Stimulated activated CD4-positive, alpha-beta T cell treated with anti-CD3 and anti-CD28 coated beads, Interleukin-4, amount 100 ng/mL, for 1 hour (primary cell): ENCODE measurements at places on chromosomes 12 and 14.

DNA sequence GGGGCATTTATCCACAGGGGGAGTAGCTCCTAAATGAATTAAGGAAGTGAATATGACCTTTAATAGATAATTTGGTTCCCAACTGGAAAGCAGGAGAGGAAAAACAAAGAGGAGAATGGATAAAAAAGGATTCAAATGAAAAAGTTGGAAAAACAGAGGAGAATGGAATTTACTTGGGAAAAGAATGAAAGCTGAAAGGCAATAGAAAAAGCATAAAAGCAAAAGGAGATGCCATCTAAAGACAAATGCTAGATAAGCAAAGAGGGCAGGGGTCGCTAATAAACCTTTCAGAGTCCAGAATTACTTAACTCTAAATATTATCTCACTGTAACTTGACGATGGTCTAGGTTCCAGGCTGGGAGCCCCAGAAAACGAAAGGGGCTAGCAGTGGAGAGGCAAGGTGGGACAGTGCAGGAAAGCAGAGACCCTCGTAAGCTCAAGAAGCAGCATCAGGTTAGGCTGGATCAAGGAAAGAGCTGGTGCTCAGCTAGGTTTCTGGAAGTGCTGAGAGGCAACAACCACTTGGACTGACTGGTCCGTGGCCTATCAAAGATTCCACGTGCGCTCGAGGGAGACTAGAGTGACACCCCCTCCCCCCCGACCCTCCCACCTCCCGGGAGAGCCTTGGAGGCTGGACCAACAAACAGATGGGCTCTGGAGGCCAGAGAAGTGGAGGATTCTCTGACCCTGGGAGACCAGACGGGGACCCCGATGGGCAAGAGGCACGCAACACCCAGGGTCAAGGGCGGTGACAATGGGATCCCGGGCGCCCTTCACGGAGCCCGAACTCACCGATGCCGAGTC, 1.2 kb downstream of the SLC2A13 start:
- no peak for DNase-seq

GRCh38 chr12:30417697-30418231, 277.9 kb downstream of the IPO8 start:
- no peak for DNase-seq

GRCh38 chr14:56241461-56241860, 123.2 kb downstream of the PELI2 start:
- DNase-seq, result no peak

DNA sequence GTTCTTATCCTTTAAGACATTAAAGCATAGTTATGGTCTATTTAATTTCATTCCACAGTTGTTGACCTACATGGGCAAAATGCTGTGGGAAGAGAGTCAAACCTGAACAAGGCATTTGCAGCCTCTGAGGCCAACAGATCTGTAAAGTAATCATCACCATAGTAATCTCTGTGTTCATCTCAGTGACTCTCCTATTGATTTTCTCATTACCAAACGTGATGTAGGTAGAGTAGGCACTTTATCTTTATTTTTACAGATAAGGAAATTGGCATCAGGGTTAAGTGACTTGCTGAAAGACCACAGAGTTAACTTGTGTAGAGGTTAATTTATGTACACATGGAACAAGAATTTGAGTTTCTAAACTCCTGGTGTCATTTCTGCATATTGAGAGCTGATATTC, 203.0 kb downstream of the ESR2 start:
- DNase-seq, result no peak

- no peak for DNase-seq
Observed at GRCh38 chr14:63951021-63951420, 98.2 kb downstream of the SYNE2 start.

DNA sequence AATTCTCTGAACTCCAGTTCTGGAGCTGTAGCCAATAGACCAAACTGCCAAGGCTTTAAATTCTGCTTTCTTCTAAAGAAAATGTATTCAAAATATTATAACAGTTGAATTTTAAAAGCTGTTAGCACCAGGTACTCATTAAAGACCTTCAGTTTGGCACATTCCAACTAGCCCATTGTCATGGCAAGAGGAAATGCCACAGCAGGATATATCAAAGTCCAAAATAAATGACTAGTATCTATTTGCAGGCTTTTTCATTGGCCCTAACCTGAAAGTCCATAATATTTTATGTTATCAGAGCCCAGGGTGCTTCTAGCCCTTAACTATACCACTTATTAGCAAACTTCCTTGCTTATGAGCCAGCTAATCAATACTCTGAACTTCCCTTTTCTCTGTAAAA, 3.1 kb upstream of the RIC8B start:
- DNase-seq, result no peak

- DNase-seq, result no peak
Observed at GRCh38 chr12:94046626-94047410, 101.6 kb upstream of the PLXNC1 start.

DNA sequence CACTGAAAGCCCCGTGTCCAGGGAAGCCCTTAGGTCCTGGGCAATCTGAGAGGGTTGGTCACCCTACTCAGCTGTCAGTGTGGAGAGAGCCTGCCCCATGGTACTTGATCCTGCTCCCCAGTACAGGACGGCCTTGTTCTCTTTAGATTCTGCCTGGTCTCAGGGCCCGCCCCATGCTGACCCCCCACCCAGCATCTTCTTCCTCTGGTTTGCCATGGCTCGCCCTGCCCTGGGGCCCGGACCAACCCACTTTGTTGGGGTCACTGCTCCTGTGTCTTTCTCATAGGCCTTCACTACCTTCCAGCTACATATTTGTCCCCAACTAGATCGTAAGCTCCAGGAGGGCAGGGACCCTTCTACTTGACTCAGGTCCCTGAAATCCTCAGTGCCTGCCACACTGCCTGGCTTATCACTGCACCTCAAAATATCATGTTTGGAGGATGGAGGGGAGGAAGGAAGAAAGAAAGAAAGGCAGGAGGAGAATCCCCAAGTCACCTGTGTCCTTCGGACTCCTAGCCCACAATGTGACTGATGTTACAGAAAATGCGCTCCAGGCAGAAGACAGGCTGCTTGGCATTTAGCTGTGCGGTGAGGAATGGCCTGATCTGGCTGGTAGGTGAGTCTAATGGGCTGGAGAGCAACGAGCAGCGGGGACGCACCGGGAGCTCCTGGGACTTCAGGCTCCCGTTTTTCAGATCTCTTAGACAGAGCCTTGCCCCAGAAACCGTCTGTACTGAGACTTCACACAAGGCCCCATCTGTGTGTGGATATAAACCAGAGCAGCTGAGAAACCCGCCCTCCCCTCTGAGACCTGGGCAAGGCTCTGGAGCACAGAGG, 66.1 kb downstream of the C14orf132 start:
- no peak for DNase-seq

DNA sequence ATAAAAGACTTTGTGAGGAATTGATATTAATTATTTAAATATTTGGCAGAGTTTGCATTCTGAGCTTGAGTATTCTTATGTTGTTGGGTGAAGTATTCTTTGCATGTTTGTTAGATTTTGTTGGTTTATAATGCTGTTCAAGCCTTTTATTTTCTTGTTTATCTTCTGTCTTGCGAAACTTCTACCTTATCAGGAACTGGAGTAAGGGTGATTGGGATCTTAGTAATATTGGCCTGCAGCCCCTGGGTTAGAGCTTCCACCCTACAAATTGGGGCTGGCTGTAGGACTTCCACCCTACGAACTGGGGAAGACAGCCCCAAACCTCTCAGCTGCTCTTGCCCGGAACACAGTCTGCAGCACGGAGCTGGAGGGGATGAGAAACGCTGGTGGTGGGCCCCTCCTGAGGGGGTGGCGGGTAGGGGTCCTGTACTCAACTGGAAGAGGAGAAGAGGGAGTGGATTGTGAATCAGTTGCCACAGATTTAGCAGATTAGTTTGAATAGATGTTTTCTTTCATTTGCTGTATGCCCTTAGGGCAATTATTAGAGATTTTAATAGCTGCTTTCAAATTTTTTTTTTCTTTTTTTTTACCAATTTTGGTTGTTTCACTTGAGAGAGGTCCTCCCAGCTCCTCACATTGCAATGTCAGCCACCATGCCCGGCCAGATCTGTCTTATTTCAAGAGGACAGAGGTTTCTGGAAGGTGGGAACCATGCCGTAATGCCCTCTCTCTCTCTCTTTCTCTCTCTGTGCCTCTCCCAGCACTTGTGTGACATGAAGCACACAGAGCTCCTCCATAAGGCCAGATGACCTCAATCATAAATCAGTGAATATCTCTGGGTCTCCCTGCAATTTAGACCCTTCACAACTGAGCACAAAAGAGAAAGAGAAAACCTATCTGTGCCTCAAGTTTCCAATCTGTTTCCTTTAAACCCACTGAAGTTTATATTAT, 123.4 kb downstream of the DICER1 start:
- DNase-seq, result no peak

DNA sequence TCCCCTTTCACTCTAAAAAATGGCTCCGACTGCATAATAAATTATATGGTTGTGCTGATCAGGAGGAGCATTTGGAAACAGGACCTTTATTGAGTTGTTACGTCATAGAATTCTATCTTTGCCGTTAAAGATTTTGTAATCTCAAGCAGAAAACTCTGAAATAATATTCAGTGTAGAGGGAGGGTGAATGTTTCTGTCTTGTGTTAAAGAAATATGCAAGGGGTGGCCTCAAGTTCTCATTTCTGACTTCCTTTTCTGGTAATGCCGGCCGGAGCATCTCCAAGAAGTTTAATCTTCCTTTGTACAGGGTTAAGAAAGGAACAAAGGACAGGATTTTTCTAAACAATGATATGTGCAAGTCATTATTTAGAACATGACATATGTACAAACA, 165.1 kb downstream of the SLC38A4 start:
- no peak for DNase-seq

- DNase-seq, result no peak
Observed at GRCh38 chr14:34387974-34388516, 74.0 kb downstream of the SPTSSA start.

- DNase-seq, result no peak
Observed at GRCh38 chr12:26786865-26787514, 46.0 kb downstream of the ITPR2 start.

DNA sequence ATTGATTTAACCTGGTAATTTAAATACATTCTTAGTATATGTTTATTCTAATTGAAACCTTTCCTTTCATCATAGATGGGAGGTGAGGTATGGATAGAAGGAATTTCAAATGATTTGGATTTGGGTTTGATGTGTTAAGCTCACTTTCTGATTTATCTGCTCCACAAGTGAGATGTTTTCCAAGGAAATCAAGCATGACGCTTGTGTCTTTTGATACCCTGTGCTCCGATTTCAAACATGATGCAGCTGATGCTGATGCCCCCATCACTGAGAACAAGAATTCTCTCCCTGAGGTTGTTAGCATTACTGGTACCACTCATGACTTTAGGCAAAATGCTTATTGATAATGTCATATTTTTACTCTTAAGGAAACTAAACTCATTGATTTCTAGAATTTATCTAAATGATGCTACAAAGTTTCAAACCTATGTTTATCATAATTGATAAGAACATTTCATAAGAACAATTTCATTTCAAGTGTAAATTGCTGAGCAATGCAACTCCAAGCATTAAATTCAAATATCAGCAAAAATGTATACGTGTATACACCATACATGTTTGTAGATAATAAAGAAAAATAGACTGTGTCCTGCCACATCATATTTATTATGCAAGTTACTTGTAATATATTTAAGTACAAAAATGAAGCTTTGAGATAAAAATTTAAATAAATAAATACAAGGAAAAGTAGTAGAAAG, 75.5 kb upstream of the LRIG3 start:
- DNase-seq, result no peak

GRCh38 chr12:47068539-47068938, 10.9 kb upstream of the PCED1B start:
- no peak for DNase-seq

DNA sequence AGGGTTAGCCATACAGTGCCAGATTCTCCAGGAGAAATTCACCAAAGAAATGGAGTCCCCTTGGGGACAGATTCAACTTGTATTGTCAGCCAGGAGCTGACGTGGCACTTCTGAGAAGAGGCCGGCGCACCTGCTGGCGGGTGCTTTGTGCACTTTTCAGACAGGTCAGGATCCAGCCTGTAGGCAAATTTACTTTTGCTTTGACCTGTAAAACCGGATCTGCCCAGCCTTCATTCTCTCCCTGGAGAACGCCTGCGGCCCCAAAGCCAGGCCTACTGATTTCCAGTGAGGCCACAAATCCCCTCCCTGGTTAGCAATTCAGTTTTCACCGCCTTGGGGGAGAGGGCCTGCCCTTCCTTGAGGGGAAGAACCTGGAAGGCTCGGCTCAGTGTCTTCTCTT, 17.4 kb downstream of the P2RX4 start:
- no peak for DNase-seq

GRCh38 chr12:4356041-4356327, 23.5 kb downstream of the FGF23 start:
- DNase-seq, result peak; percentile 24

DNA sequence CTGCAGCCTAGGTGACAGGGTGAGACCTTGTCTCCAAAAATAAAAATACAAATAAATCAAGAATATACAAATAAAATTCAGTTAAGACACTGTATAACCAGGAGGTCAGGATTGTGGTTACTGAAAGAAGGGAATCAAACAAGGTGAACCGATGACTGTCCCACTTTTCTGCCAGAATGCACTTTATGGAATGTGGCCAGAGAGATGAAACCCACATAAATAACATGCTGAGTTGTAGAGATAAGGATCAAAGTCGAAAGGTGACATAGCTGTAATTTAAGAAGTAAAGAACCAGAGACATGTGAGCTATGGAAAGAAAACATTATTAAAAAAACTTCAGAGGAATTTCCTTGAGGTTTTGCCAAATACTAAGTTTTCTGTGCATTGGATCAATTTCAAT, 1098.2 kb upstream of the USP15 start:
- DNase-seq, result no peak

GRCh38 chr12:109944561-109945359, 44.7 kb downstream of the TCHP start:
- no peak for DNase-seq

- DNase-seq, result no peak
Observed at GRCh38 chr12:70007687-70008086, 182.7 kb downstream of the MYRFL start.

- DNase-seq, result no peak
Observed at GRCh38 chr12:11652351-11653040, 3.0 kb downstream of the ETV6 start.

GRCh38 chr12:116318576-116319232, 41.2 kb upstream of the MED13L start:
- no peak for DNase-seq

- no peak for DNase-seq
Observed at GRCh38 chr14:74480046-74480445, 13.1 kb downstream of the NPC2 start.

- DNase-seq, result no peak
Observed at GRCh38 chr14:94170136-94170535, 4.0 kb upstream of the PPP4R4 start.

GRCh38 chr14:57574617-57575288, 81.1 kb upstream of the CCDC198 start:
- no peak for DNase-seq

- peak; percentile 71 for DNase-seq
Observed at GRCh38 chr14:102819176-102819628, 42.0 kb downstream of the TRAF3 start.
